ENCODE measurements at places on chromosomes 4 and X.

DNA sequence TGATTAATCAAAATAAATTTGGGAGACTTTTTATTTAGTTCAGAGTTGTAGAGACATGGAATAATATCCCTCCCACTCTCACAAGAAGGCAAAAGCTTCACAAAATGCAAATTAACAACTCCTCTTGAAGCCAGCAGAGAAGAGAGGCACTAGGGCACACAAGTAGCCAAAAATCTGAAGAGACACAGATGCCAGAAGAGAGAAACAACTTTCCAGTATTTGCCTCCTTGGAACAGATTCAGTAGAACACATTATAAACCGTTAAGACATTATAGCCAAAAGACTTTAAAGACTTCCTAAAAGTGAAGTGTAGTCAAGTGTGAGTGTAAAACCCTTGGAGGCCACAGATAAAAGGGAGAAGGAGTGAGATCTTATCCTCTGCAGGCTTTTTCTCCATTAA lies 1024.9 kb upstream of the ADGRL3 start:
- DNase-seq: no peak

- no peak for DNase-seq
Measured at GRCh38 chr4:2732526-2732925, 23.6 kb downstream of the TNIP2 start.

DNA sequence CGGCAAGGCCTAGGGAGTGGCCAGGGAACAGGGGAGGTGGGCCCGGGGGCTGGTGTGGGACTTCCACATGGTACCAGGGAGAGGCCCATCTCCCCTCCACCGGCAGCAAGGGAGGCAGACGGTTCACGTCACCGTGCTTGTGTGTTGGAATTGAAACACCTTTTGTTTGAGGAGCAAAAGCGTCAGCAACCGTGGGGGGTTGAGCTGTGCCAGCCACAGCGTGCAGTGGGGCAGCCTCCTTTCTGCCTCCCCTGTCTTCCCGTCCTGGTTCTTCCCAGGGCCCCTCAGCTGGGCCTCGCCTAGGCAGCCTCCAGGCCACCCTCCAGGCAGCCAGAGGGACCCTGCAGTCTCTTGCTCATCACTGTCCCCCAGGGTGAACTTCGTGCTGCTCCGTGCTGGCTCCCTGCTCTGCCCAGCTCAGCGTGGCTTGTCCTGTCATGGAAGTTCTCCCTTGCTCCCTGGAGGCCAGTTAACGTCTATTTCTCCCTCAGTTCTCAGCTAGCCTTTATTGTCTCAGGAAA lies 32.1 kb upstream of the HGFAC start:
- no peak for DNase-seq

- no peak for DNase-seq
Measured at GRCh38 chr4:66178906-66179305, 508.6 kb upstream of the EPHA5 start.

GRCh38 chr4:184163813-184164212 lies 53.9 kb downstream of the ENPP6 start:
- DNase-seq: no peak

GRCh38 chr4:31126881-31127398 lies 406.8 kb downstream of the PCDH7 start:
- DNase-seq: no peak

DNA sequence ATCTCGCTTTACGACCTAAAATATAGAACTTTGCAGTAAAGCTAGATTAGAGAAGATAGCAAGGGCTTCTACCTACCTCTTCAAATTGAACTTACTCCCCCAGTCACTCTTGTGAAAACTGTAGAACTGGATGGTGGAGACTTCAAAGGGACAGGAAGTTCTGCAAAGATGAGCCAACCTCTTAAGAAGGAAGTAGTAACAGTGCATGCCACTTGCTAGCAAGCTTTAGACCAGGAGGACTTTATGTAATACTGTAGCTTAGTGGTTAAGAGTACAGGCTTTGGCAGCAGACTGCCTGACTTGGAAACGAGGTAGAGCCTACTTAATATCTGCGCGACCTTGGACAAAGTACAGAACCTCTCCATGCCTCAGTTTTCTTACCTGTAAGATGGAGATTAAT lies 27.5 kb upstream of the VBP1 start:
- DNase-seq: no peak

DNA sequence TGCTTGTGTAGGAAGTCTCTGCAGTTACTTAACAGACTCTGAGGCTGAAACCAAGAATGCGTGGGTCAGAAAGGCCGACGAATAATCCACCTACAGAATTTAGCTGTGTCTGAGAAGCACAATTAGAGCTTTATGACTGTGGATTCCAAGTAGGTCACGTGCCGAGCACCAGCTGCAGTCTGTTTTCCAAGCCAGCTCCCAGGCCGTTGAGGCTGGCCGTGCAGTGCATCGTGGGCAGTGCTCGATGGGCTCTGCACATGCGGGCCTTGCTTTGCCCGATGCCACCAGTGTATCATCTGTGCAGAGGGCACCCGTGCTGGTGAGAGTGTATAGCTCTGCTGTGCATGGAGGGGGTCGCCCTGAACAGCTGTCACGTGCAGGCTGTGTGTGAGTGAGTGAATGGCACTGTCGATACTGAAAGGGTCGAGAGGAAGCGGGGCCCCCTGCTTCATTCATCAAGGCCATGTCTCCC lies 67.5 kb upstream of the CLDN34 start:
- DNase-seq: no peak

DNA sequence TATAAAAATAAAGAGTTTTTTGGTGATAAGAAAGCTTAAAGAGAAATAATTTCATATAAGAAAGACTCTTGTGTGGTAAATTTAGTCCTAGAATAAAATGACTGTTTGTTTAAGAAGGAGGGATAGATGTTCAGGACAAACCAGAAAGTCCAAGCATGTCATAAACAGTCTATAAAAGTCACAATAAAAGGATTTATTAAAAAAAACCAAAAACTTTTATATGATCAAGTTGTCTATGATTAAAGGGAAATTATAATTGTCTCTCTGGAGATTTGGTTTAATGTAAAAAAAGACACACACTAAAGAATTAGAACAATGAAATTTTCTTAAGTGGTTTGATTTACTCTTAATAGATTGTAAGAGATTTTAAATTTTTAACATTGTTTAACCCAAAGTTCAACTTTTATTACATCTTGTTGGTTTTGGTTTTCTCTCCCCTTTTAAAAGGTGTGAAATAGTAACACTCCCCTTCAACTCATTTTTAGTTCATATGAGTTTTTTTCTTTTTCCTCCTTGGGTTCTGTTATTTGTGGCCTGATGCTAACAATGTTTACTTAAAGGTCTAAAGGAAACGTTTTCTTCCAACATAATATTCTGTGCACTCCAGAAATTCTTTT lies 89.7 kb downstream of the PDHA2 start:
- no peak for DNase-seq

- no peak for DNase-seq
Measured at GRCh38 chr4:187780070-187780469, 215.5 kb upstream of the ZFP42 start.

DNA sequence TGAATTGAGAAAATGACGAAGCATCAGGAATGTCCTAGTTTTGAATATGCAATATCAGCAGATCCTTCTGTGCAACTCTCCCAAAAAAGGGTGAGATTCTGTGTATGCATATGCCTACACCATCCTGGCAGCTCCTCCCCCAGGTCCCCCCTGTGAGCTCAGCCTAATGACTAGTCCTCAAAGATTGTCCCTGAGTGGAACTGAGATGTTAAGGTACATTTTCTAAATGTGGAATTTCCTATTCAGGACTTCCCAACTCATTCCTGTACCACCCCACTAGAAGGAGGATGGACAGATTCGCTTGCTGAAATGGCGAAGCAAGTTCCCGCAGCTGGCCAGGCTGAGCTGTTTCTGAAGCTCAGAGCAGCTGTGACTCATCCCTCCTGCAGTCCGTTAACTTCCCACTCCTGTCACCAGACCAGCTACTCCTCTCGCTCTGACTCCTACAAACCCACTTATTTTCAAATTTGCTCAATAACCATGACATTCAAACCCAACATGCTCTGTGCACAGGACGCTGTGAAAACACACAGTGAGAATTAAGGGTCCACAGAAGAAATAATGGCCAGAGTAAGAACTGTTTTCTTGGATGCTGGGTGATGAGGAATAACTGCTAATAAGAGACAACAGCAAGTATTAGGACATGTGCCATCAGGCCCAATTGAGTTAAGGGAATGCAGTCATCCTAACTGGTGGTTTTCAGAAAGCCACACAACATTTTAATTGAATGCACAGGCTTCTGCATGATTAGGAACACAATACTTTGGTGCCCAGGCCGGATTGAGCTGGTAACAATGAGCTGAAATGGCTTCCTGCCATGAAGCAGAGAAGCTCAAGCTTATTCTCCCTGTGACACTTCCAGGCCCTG lies 40.0 kb upstream of the IRF2 start:
- DNase-seq: peak; percentile 47

GRCh38 chr4:127852661-127853060 lies 28.0 kb upstream of the PLK4 start:
- DNase-seq: no peak

- no peak for DNase-seq
Measured at GRCh38 chr4:136246876-136247275, 1285.4 kb downstream of the PCDH18 start.

- DNase-seq: no peak
Measured at GRCh38 chr4:53532521-53532920, 58.8 kb downstream of the LNX1 start.

DNA sequence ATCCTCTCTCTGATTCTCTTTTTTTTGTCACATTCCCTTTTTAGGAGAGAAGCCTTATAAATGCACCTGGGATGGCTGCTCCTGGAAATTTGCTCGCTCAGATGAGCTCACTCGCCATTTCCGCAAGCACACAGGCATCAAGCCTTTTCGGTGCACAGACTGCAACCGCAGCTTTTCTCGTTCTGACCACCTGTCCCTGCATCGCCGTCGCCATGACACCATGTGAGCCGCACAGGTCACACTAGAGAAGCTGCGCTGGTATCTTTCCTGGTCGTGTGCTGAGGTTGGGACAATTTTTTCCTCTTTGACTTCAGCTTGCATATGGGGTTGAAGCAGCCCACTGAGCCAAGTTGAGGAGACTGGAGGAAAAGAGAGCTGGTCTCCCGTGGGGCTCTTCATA lies 52.1 kb downstream of the KLF8 start:
- no peak for DNase-seq

Data from stimulated activated effector memory CD8-positive, alpha-beta T cell treated with anti-CD3 and anti-CD28 coated beads, Interleukin-12 subunit alpha, Interleukin-12 subunit beta, amount 100 ng/mL, for 72 hours (primary cell).